PC-3 (cell line): ENCODE measurements at places on chromosomes 7 and 10. TPM values are rescaled to one million over a fixed set of nuclear protein-coding genes. Genes with fewer than 3 reads are reported as not detected.

Gene SDK1
- total RNA-seq = 2.8 and 4.8 TPM in 2 replicates

Gene TMEM229A
- total RNA-seq = not detected in 2 replicates

Gene ATRNL1
- not detected in 2 replicates for total RNA-seq

Gene PTER
- 6.6 and 9.3 TPM in 2 replicates for total RNA-seq

Gene MAT1A
- not detected in 2 replicates for total RNA-seq

Gene LLCFC1
- total RNA-seq = not detected in 2 replicates

DNA sequence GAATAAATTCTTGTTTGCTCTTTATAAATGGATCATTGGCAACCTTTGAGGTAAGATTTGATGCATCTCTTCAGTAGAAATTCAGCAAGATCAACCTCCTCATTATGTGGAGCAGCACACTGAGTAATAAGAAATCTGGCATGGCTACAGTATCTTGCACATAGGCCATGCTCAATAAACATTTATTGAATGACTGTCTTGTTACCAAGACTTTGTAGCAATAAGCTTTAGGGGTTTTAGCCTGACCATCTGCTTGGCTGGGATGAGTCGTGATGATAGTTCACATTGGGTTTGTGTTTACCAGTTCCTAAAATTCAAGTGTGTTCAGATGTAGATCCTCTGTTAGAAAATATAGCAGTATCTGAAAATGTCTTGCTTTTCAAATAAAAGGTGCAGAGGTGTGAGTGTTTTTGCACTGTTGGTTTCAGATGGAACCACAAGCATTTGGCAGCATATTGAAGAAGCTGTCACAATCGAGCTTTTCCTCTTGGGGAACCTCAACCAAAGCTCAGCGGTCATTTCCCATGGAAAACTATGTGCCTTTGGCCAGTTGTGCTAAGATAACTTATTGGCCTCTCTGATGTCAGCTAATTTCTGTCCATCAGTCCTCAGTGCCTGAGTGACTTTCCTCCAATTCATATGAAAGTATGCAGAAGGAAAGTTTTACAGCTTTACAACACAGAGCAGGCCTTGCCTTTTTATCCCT is 442.6 kb downstream of the GFRA1 start:
- peak; percentile 3 for DNase-seq
- no peak overlapping the region for H3K4me3 ChIP-seq
- H3K27me3 ChIP-seq = no peaks in the 10 kb centered on the region
- H3K27ac ChIP-seq = no peak overlapping the region
- no peaks in the 10 kb centered on the region for H3K36me3 ChIP-seq
- H3K4me1 ChIP-seq = no peaks in the 10 kb centered on the region

DNA sequence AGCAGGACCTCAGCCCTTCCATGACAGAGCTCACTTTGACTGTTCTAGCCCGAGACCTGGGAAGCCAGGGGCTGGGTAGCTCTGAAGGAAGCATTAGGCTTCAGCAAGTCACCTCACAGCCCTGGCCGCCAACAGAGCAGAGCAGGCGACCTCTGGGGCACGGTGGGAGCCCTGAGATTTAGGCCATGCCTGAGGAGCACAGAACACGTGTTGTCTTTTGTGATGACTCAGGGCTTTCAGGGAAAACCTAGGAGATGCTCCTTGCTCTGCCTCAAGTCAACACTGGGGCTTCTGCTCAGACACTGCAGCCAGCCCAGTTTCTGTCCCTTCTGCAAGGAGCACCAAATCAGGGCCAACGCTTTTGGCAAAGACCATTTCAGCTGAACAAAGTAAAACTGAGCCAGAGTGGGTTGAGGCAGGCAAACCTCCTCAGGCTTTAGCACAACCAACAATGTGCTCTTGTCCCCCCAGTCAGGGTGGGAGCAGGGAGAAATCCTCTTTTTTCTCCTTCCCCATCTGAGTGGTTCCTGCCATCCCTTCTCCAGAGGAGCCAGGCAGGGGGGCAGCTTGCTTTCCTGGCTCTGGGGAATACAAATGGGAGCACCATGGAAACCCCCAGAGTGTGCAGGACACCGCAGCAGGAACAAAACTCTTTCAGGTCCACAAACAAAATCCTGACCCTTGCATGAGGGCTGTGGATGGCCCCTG is 14.4 kb downstream of the CAMK2G start:
- H3K4me3 ChIP-seq = no peak overlapping the region
- no peak overlapping the region for H3K27ac ChIP-seq
- no peak for DNase-seq
- no peaks in the 10 kb centered on the region for H3K27me3 ChIP-seq
- peaks cover 93% of the 10 kb centered on the region for H3K36me3 ChIP-seq

- peak overlapping the region; percentile 98 for H3K27ac ChIP-seq
- no peaks in the 10 kb centered on the region for H3K36me3 ChIP-seq
- no peak overlapping the region for H3K4me3 ChIP-seq
- peaks cover 46% of the 10 kb centered on the region for H3K4me1 ChIP-seq
- peak; percentile 23 for DNase-seq
Measured at GRCh38 chr10:91589015-91589657, 43.7 kb downstream of the PPP1R3C start.

DNA sequence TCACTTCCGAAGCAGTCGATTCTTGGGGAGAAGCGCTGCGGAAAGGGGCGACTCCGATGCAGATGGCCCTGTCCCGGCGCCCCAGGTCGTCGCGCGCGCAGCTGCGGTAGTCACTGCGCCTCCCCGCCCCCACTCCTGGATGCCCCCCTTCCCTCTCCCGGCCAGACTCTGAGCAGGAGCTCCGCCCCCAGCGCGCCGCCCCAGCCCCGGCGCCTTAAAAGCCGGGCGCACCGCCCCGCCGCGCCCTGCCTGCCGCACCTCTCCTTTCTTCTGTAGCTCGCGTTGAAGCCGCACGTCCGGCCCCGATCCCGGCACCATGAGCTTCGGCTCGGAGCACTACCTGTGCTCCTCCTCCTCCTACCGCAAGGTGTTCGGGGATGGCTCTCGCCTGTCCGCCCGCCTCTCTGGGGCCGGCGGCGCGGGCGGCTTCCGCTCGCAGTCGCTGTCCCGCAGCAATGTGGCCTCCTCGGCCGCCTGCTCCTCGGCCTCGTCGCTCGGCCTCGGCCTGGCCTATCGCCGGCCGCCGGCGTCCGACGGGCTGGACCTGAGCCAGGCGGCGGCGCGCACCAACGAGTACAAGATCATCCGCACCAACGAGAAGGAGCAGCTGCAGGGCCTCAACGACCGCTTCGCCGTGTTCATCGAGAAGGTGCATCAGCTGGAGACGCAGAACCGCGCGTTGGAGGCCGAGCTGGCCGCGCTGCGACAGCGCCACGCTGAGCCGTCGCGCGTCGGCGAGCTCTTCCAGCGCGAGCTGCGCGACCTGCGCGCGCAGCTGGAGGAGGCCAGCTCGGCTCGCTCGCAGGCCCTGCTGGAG is at the start of gene INA:
Gene INA (plus strand): TSS at position 243 of the 817 bp plus-strand sequence. CDS start 74 bp downstream, at position 317.
- H3K27me3 ChIP-seq = no peaks in the 10 kb centered on the region
- H3K27ac ChIP-seq = no peak within 1 kb of the TSS
- H3K36me3 ChIP-seq = no peaks in the 10 kb centered on the region
- no peak within 1 kb of the TSS for H3K4me3 ChIP-seq
- no peak for DNase-seq
